Suprapubic skin (tissue), 4 donors: ENCODE measurements at places on chromosomes 12 and 14. TPM values are rescaled to one million over a fixed set of nuclear protein-coding genes. Genes with fewer than 3 reads are reported as not detected.

- H3K36me3 ChIP-seq: no peaks in the 10 kb centered on the region
- no peak for DNase-seq
- no peak overlapping the region for H3K4me3 ChIP-seq
These were observed 21.8 kb downstream of the CHST11 start for GRCh38 chr12:104478396-104479122.

- H3K4me3 ChIP-seq: no peak overlapping the region
- H3K4me1 ChIP-seq: peaks cover 31% of the 10 kb centered on the region
- peaks cover 38% of the 10 kb centered on the region for H3K36me3 ChIP-seq
- no peak overlapping the region for H3K27ac ChIP-seq
These were observed 2.4 kb downstream of the EAPP start for GRCh38 chr14:34536951-34537676.

DNA sequence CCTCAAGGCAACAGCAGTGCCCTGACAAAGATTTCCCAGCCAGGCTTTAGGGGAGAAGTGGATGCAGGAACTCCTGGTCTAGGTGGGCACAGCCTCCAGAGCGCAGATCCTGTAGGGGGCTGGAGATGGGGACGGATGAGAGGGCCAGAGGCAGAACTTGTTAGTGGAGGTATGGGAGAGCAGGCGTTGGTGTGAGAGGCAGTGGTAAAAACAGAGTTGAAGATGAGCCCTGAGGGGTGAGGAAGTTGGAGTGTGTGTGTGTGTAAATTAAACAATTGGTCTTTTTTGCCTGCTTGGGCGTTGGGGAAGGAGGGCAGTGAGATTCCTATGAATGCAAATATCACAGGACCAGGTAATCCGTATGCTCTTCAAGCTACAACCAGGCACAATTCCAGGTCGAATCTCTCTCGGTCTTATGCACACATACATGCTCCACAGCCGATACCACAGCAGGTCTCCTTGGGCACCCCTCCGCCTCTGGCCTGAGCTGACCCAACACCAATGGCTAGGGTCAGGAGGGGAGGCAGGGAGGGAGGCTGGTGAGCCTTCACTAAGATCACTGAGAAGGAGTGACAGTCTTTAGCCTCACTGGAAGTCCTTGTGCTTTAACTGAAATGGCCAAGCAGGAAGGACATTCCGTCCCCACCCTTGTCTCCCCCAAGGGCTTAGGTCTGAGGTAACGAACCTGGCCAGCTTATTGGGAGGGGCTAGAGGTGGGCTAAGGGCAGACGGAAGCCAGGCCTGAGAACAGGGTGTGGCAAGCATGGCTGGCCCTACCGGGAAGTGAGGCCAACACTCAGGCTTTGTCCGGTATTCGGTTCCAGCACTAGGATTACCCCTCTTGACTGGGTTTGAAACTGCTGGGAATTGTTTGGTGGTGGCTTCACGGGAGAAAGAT, 1.5 kb upstream of the KRT7 start:
- peak; percentile 68 for DNase-seq
- peak overlapping the region; percentile 63 for H3K27ac ChIP-seq
- no peaks in the 10 kb centered on the region for H3K36me3 ChIP-seq
- peaks cover 40% of the 10 kb centered on the region for H3K4me1 ChIP-seq

DNA sequence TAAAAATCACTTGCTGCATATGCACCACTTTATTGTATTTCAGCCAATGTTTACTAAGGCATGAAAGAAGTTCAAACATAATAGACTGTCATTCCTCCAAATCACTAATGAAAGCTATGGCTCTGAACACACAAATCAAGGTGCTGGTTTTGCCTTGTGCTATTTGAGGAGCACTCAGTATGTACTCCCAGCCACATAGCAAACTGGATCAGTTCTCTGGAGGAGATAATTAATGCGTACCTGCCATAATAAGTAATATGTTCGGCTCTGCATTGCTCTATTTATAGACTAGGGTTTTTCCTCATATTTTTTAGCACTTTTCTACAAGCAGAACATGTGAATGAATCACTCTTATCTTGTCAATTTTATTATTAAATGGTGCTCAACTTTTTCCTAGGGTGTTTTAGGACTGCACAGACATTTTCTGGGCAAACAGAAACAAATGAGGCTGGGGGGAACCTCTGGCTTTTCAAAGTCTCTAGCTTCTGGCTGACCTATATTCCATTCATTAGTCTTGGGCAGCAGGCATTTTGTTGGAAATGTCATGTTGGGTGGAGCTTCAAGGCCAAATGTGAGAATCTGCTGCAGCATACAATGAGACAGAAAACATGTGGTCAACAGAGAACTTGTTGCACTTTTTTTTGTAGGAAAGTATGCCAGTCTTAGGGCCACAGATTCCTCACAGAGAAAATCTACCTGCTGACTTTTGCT, 88.4 kb downstream of the GRIP1 start:
- no peak overlapping the region for H3K4me3 ChIP-seq
- no peaks in the 10 kb centered on the region for H3K4me1 ChIP-seq
- no peak for DNase-seq
- H3K27me3 ChIP-seq: no peaks in the 10 kb centered on the region
- no peaks in the 10 kb centered on the region for H3K36me3 ChIP-seq
- no peak overlapping the region for H3K27ac ChIP-seq

- H3K4me1 ChIP-seq: peaks cover 7% of the 10 kb centered on the region
- H3K4me3 ChIP-seq: no peak overlapping the region
- peaks cover 2% of the 10 kb centered on the region for H3K27me3 ChIP-seq
- no peaks in the 10 kb centered on the region for H3K36me3 ChIP-seq
- no peak overlapping the region for H3K27ac ChIP-seq
- DNase-seq: no peak
These were observed 30.9 kb upstream of the WDR89 start for GRCh38 chr14:63672417-63673180.

- no peaks in the 10 kb centered on the region for H3K36me3 ChIP-seq
- no peak overlapping the region for H3K27ac ChIP-seq
- H3K4me3 ChIP-seq: no peak overlapping the region
- no peaks in the 10 kb centered on the region for H3K27me3 ChIP-seq
- DNase-seq: no peak
These were observed 1.9 kb upstream of the KRT85 start for GRCh38 chr12:52369211-52369610.

GRCh38 chr14:65753061-65753460, 340.5 kb downstream of the FUT8 start:
- H3K4me1 ChIP-seq: no peaks in the 10 kb centered on the region
- no peak overlapping the region for H3K27ac ChIP-seq
- H3K27me3 ChIP-seq: no peaks in the 10 kb centered on the region
- H3K4me3 ChIP-seq: no peak overlapping the region

DNA sequence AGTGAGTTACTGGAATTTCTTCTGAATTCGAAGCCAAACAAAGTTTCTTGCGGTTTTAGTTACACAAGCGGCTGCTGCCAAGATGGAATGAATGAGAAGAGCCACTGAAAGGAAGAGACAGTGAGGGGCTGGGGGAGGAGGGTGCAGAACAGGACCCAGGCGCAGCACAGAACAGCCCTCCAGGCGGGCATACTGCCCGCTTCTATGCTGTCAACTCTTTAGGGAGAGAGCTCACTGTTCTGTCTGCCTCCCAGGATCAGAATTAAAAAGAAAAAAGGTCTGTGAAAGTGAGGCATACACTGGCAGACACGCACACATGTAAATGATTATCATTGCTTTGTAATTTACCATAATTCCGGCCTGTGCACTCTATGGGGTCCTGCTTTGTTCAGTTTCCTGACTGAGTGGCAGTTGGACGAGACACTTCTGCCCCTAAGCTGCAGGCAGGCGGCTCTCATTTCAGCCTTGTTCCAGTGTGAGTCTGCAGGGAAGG, 231.6 kb downstream of the CACNA1C start:
- peak overlapping the region; percentile 49 for H3K27ac ChIP-seq
- no peaks in the 10 kb centered on the region for H3K27me3 ChIP-seq
- DNase-seq: no peak

DNA sequence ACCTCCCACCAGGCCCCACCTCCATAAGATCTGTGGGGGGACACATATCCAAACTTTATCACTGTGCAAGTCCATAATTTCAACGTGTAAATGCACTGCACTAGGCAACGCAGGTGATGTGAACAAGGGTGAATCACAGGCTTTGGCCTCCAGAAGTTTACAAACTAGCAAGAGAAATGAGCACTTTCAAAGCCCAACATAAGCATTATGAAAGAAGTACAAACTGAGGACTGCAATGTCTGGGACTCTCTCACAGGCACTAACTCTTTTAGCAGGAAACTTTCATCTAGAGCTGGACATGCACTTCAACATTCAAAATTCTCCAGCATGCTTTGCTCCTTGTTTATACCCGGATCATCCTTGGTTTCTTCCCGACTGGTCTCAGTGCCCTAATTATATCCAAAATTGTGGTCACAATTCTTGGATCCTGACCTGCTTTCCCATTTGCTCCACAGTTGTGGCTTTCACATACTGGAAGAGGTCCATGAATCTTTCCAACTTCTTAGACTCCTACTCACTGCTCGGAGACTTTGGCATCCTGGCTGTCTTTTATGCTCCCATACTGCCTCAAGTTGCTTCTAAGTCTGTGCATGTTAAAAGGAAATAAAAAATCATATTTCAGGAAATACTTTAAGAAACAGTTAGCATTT, 44.9 kb upstream of the STRAP start:
- no peaks in the 10 kb centered on the region for H3K27me3 ChIP-seq
- no peak overlapping the region for H3K27ac ChIP-seq
- no peak for DNase-seq

GRCh38 chr14:72554401-72554800, 339.5 kb downstream of the DPF3 start:
- no peak overlapping the region for H3K4me3 ChIP-seq
- no peaks in the 10 kb centered on the region for H3K36me3 ChIP-seq
- H3K4me1 ChIP-seq: peaks cover 5% of the 10 kb centered on the region
- H3K27me3 ChIP-seq: peaks cover 17% of the 10 kb centered on the region
- no peak for DNase-seq
- H3K27ac ChIP-seq: no peak overlapping the region

The STON2 gene
- total RNA-seq: 19.1 TPM

The ANKRD33 gene
- not detected for total RNA-seq

The SETD1B gene
- total RNA-seq: 13.1 TPM

The FERMT2 gene
- total RNA-seq: 9.1 TPM

The PPP4R4 gene
- total RNA-seq: 4.4 TPM

The CCND2 gene
- 46.4 TPM for total RNA-seq

The NAP1L1 gene
- total RNA-seq: 187 TPM

The ATL1 gene
- total RNA-seq: 22.8 TPM

The COX14 gene
- total RNA-seq: 30.0 TPM

The DNAJC22 gene
- total RNA-seq: 2.2 TPM
